ENCODE measurements at places on chromosomes 16 and 17.

DNA sequence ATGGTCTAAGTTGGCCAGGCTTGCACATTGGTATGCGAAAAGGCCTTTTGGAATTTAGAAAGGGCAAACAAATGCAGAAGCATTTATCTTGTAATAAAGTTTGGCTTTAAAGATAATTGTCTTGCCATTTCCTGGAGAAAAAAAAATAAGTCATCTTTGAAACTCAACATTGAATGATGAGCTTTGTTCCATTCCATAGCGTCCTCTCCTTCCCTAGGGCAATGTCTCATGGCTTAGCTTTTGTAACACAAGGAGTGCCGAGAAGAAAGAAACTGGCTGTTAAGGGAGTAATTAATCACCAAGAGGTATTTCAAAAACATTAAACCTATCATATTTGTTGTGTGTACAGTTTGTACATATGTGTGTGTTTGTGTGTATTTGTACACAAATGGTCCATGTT lies 372.3 kb downstream of the NPIPA8 start:
- no peak for DNase-seq

DNA sequence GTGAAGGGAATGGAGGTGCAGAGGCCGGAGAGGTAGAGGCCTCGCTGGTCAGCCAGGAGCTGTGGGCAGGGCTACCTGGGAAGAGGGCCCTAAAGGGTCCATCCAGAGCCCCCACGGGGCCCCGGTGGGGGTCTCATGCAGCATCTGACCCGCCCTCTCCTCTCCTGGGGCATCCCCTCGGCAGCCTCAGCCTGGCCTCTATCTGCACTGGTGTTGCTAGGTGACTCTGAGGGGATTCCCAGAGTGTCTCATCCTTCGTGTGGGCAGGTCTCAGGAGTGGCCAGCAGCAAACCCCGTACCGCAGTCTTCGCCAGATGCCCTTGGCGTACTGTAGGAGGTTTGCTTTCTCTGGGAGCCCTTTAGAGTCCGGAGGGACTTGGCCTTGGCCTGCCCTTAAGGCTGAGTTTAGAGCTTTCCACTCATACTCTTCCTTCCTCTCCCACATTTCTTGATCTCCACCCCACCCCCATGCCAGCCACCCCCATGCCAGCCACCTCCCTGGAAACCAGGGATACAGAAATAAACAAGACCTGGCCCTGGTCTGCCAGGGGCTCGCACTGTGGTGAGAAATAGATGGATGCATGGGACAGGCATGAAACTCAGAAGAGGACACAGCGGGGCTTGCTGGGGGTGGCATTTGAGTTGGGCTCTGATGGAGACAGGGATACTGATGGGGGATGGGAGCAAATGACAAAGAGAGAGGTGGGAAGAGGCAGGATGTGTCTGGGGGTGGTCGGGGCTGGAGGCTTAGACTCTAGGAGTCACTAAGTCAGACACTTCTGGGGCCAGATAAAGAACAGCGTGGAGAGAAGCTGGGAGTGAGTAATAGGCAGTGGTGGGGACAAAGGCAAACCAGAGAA lies 9.9 kb downstream of the SLC5A10 start:
- DNase-seq, result no peak

DNA sequence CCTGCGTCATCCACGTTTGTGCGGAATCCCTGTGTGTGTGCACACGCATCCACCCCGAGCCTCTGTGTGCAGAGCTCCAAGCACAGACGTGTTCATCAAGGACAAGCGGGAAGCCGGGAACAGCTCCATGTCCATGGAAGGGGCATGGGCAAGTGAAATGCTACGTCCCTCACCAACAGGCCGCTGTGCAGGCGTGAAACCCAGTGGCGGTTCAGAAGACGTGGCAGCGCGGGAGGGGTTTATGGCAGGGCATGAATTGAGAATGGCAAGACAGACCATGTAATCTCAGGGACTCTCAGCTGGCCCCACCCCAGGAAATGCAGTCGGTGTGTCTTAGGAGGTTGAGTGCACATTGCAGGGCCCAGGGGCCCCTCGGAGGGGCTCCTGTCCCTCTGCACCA lies 52.7 kb downstream of the TBC1D16 start:
- DNase-seq, result no peak

- DNase-seq, result no peak
Observed at GRCh38 chr16:84497418-84498222, 6.8 kb downstream of the MEAK7 start.

DNA sequence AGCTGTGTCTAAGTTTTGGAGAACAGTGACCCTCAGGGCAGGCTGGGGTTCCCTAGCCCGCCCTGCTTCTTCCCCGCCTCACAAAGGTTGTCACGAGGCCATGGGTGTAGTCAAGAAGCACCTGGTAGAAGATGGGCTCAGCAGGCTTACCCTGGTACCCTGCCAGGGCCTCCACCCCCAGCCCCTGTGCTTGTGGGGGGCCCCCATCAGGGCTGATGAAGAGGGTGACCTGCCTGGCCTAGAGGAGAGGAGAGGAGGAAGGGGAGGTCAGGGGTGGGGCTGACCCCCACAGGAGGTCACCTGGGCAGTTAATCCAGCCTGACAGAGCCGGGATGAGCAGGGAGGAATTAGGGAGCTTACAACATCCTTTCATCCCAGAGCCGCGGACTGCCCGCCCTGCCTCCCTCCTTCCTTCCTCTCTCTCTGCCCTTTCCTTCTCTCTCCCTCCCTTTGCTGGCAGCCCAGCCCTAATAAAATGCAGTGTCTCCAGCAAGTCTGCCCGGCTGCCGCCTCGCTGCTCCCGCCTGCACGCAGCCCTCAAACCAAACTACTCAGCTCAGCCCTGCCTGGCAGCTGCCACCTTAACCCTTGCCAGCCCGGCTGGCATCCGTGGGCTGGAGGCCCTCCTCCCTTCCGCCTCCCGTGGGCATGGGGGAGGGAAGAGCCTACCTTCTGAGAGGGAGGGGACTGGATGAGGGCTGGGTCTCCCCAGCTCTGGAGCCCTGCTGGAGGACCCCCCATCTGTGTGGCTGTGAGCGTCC lies 7.2 kb downstream of the DLX3 start:
- no peak for DNase-seq

- DNase-seq, result no peak
Observed at GRCh38 chr16:87489434-87490045, 3.3 kb downstream of the ZCCHC14 start.

DNA sequence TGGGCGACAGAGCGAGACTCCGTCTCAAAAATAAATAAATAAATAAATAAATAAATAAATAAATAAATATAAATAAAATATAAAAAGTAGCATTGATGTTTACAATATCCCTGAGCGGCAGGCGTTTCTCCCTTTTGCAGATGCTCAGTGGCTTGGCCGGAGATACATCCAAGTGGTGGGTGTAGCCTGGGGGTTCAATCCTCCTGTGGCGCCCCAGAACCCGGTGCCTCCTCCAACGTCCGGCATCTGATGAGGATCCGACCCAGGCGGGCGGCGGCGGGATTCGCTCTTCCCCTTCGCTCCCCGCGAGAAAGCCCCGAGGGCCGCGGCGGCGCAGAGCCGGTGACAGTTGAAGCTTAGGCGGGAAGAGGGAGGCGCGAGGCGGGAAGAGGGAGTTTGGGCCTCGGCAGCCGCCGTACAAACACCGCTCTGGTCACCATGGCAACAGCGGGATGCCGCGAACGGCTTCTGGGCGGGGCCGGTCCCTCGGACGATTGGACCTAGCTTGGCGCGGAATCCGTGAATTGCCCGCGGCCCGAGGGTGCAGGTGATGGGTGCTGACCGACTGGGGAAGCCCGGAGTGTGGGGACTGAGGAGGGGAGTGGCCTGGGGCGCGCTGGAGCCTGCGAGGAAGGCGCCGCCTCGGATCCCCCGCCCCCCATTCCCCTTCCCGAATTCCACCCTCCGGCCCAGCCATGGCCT lies 12.7 kb upstream of the ALDOA start:
- peak; percentile 83 for DNase-seq

GRCh38 chr17:2347805-2348685 lies 10.7 kb downstream of the SGSM2 start:
- no peak for DNase-seq

- DNase-seq, result no peak
Observed at GRCh38 chr17:40341808-40342503, 22.6 kb downstream of the GJD3 start.

DNA sequence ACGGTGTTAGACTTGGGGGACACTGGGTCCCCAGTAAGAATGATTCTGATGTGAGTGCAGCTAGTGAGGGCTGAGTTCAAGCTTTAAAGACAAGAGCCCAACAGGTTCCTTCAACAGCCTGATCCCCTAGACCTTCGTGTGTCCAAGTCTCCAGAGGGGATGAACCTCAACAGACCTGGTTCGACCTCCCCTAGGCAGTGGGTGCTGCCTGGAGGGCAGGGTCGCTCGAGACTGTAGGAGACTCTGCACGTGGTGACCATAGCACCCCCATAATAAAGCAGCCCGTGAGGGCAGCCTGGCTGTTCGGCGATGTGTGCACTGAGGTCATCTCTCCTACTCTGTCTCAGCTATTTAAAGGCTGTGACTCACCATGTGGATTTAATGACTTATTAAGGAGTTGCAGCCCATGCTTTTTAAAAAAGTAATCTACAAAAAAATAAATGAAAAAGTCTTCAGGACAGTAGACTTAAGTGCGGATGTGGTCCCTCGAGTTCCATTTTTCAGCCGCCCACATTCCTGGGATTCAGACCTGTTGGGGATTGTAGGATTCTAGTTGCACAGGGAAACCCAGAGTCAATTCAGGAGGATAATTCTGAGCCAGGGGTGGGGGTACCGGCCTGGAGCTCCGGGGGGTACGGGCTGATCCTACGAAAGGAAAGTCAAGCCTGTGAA lies 23.4 kb upstream of the METRNL start:
- DNase-seq, result no peak

- no peak for DNase-seq
Observed at GRCh38 chr17:20988896-20989295, 53.9 kb downstream of the USP22 start.

DNA sequence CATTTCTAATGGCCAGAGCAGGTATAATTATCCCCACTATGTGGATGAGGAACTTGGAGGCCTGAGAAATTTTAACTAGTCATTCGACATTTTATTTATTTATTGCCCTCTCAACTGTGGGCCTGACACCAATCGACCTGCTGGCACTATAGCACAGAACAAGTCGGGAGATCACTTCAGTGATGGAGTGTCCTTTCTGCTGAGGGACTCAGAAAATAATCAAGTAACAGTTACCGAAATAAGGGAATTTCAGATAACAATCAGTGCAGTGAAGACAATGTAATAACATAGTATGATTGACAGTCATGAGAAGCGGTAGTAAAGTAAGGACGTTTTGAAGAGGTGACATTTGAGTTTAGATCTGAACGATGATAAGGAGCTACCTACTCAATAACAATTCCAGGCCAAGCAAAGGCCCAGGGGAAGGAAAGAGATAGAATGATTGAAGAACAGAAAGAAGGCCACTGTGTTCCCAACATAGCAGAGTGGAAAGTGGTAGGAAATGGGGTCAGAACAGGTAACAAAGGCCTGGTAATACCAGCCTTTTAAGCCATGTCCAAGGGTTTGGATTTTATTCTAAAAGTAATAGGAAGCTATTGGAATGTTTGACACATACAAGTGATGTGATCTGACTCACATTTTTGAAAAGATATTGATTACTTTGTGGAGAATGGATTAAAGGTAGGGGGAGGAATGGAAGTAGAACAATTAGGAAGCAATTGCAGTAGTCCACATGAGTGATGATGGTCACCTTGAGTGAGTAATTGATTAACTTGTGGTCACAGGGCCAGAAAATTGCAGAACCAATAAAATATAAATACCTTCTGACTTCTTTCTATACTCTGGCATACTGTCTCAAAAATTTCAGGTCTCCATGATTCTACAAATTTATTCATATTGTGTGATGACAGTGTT lies 1.4 kb downstream of the STXBP4 start:
- DNase-seq, result no peak

GRCh38 chr17:75914643-75915267 lies 10.1 kb upstream of the MRPL38 start:
- DNase-seq, result no peak

DNA sequence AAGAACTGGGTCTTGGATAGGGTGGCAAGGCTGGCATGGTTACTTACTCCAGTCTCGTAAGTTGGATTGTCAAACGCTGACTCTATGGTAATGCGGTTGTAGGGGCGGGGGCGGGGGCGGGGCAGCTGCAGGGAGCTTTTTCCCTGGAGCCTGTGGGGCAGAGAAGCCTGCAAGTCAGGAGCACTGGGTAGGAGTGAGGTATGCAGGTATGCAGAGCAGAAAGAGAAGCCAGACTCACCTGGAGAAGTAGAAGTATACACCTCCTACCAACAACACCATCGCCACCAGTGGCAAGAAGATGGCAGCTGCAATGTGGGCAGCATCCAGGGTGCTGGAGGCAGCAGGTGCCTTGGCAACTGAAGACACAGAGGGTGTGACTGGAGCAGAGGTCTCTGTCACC lies 4.8 kb upstream of the PHF12 start:
- DNase-seq, result no peak

- no peak for DNase-seq
Observed at GRCh38 chr17:72366626-72367025, 245.8 kb downstream of the SOX9 start.
